ENCODE measurements at places on chromosomes 5 and 9.

DNA sequence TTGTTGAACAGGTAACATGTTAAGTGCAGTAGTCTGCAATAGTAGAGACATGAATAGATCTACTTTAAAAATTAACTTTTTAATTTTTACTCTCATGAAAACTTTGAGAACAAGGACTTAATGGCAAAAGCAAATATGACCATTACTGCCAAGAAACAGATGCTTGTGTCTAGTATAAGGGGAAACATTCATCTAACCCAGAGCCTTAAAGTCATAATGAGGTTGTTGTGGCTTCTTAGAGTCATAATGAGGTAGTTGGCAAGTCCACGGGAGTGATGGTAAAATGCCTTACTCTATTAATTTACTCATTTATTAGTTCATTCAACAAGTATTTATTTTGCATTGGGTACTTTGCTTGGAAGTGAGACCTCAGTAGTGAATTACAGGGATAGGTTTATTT, 71.5 kb downstream of the JAKMIP2 start:
- DNase-seq, result no peak

- no peak for DNase-seq
Observed at GRCh38 chr5:124263680-124264491, 482.6 kb downstream of the ZNF608 start.

- no peak for DNase-seq
Observed at GRCh38 chr9:133979273-133979920, 12.7 kb downstream of the VAV2 start.

DNA sequence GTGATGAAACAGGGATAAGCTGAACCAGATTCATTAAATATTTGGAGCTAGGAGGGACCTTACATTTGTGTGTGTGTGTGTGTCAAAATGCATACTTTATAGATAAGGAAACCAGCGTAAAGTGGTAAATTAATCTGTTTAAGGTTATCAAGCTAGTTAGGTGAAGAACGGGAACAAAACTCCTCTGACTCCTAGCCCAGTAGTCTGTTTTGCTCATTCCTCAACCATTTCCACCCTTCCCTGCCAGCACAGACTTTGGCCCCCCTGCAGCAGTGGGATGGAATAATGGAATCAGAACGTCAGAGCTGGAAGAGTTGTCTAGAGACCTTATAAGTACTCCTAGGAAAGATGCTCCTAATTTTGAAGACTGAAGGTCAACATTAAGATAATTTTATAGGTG, 6.5 kb downstream of the AGXT2 start:
- DNase-seq, result no peak

DNA sequence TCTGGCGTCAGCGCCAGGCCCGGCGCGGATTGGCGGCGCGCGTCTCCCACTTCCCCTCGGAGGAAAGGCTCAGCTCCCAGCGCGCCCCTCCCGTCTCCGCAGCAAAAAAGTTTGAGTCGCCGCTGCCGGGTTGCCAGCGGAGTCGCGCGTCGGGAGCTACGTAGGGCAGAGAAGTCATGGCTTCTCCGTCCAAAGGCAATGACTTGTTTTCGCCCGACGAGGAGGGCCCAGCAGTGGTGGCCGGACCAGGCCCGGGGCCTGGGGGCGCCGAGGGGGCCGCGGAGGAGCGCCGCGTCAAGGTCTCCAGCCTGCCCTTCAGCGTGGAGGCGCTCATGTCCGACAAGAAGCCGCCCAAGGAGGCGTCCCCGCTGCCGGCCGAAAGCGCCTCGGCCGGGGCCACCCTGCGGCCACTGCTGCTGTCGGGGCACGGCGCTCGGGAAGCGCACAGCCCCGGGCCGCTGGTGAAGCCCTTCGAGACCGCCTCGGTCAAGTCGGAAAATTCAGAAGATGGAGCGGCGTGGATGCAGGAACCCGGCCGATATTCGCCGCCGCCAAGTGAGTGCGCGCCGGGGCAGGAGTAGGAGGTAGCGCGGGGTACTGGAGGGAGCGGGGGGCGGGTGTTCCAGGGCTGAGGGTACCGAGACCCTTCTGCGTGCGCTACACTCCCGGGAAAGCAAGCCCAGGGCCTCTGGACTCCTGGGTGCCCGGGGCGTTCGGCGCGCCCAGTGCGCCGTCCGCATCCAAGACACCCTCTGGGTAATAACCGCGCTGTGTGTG, at the start of gene MSX2:
MSX2 (plus strand) TSS at position 99 of the 777 bp plus-strand sequence; CDS start at position 177, 78 bp downstream.
- peak; percentile 88 for DNase-seq

DNA sequence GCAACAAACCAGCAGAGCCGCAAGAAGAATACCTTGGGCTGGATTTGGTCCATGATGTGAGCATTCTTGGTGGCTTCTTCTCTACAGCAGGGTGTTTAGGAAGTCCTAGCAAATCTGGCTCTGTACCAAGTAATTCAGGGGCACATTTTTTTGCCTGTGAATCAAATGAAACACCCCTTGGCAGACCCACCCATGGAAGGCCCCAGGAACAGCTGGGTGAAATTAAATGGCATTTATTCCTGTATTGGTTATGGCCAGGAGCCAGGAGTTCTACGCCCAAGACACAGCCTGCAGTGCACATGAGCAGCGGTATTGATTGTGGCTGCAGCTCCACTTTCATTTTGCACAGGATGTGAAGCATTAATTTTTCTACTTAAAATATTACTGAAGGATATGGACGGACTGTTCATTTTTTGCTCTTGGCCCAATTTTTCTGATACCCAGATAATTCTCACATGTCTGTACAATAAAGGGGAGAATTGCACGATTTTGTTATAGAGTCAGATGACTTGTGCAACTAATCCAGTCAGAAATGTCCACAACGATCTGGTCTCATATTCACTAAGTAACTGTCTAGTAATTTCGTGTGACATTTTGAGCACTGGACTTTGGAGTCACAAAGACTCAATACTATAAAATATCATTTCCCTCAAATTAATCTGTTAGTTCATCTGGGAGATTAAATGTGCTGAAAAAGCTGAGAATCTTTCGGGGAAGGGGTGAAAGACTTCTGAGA, 120.7 kb upstream of the APC start:
- no peak for DNase-seq

DNA sequence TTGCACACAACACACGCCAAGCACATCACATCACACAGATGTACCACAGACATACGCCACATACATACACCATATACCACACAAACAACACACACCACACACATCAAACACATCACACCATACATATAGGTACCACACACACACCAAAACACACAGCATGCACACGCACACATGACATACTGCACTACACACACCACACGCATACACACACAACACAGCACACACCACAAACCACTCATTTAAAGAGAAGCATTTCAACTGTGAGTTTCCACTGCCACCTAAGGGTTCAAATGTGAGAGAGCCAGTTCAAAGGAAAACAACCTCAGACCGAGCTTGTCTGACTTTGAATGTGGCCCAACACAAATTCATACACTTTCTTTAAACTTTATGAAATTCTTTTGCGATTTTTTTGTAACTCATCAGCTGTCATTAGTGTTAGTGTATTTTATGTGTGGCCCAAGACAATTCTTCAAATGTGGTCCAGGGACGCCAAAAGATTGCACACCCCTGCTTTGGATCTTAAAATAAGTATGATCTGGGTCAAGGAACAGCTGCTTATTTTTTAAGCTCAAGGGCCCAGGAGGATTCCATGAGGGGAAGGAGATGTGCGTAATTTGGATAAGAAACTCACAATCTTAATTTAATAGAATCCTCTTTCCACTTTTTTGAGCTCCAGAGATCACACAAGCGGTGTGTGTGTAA, 494.6 kb downstream of the GADD45G start:
- DNase-seq, result no peak

DNA sequence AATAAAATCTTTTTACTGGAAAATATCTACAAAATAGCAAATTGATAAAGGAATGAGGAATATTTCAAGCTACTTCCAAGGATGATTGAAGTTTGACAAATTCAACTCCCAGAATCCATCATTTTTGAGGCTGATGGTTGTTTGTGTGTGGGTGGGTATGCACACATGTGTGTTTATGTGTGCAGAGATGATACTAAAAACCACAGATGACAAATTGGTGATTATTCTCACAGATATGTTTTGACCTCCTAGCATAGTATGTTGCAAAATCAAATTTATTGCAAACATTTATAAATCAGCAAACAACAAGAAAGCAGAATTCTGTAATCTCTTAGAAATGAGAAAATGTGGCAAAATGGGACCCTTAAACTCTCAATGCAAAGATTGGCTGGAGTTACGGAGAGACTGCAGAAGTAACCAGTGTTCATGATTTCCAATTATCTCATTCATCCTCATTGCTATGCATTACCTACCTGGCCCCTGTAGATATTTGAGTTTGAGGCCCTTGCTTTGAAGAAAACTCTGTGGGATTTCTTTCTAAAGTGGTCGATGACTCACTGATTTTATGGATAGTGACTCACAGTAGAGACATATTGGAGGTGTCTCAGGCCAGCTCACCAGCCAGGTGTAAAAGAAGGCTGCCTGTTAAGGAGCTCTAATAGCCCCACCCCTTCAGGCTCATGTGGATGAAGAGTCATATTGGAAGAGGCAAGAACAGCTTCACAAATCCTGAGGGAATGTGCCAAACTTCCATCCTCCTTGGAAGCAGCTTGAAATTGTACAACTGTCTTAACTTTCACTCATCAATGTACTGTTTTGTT, 44.6 kb upstream of the TMC1 start:
- no peak for DNase-seq

- no peak for DNase-seq
Observed at GRCh38 chr5:174614500-174615135, 109.8 kb upstream of the MSX2 start.

DNA sequence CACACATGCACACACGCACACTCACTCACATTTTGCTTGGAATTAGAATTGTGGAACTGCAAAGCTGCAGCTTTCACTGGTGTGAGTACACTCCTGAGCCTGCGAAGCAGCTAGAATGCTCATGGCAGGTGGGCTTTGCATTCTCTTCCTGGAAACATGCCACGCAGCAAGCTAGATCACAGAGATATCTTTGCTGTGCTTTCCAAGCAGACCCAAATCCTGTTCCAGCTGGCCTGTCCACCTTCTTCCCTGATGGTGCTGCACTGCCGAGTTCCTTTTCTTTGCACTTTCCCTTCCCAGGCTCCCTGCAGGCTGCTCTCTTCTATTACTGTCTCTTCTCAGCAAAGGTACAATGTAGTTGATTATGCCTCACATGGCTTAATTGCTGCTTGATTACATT, 92.7 kb upstream of the CKMT2 start:
- peak; percentile 83 for DNase-seq

DNA sequence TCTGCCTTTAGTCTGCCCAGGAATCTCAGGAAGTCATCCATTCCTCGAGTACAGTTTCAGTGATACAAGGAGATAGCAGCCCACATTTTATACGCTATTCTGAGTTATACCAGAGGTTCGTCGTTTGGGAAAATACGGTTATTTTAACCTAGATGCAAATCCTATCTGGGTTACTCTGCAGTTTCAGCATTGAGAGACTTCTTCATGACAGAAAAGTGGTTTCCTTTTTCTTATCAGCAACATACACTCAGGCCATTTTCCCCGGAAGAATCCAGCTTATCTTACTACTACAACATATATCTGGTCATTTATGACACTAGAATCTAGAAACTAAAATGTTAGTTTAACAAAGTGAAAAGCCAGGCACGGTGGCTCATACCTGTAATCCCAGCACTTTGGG, 83.4 kb upstream of the IQGAP2 start:
- DNase-seq, result no peak

DNA sequence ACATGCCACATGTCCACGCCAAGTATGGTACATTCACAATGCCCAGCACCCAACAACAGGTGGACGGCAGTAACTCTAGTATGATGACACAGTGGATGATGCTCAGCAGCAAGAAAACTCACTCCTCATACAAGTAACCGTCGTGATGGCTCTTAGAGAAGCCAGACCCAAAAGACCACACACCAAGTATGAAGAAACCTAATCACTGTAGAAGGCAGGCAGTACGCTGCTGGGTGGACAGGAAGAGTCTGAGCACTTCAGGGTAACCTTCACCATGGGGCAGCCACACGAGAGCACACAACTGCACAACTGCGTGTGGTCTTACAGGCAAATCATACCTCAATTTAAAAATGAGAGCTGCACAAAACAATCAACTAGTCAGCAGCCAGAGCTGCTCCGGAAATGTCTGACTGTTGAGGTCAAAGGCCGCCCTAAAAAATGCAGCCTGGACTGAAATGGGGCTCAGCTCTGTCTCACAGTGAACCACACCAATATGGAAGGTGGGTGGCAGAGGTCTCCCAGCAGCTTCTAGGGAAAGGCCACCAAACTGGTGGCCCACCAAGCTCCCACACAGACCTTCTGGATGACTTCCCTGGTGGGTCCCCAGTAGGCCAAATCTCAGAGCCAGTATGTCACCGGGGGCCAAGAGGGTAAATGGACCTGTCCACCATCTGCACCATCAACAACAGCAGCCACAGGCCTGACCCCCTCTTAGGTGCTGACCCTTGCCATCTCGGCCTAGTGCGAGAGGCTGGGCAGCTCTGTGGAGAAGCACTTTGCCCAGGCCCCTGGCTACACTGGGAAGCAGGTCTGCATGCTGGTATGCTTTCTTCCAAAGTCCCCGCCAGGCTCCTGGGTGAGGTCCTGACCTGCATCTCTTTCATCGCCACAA, 17.8 kb downstream of the BICD2 start:
- peak; percentile 41 for DNase-seq

DNA sequence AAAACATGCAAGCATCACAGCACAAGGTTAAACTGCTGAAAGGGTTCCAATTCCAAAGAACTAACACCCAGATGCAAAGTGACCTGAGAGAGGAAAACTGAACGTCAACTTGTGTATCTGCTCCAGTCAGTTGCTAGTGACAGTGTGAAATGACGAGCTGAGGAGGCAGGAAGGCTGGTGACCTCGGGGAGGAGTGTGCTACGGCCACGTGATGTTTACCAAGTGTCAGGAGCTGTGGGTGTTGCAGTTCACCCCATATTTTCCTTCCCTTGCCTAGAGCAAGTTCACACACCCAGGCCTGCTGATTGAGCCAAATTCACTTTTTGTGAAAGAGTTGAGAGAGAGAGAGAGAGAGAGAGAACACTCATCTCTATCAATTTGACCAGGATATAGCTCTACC, 231.6 kb upstream of the ANKH start:
- DNase-seq, result no peak

DNA sequence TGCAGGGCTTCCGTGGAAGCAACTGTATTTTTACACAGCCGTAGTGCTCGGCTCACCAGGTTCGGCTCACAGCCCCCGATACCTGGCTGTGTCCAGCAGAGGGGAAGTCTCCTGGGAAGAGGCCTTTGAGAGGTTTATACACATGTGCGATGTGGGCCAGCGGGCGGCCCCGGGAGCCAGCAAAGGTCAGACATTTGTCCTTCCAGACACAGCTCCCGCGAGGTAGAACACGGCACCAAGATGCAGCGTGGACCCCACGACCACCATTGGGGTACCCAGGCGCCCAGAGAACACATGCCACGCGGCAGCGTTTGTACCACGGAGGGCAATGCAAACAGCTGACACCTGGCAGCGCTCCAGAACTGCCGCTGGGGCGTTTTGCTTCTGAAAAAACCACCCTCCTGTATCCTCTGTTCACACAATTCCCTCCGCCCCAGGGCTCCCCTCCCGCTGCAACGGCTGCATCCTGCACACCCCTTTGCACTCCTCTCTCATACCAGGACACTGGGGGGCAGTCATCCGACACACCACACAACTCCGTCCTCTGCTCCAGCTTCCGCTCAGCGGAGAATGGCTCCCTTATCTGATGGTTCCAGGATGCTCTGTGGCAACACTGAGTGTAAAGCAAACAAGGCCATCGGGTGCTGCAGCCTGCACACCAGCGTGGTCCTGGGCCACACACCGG, 235.3 kb downstream of the SYK start:
- no peak for DNase-seq

- DNase-seq, result peak; percentile 51
Observed at GRCh38 chr5:921456-922435, 29.1 kb downstream of the TRIP13 start.

GRCh38 chr5:4642525-4642924, 497.6 kb upstream of the ADAMTS16 start:
- no peak for DNase-seq

Measured in left forelimb (tissue), 1 donor.